Fibroblast of upper back skin (primary cell): ENCODE measurements at places on chromosomes 7 and 10.

- DNase-seq, result no peak
Observed at GRCh38 chr7:120229084-120229483, 43.9 kb upstream of the KCND2 start.

GRCh38 chr7:21869785-21870402, 75.8 kb downstream of the CDCA7L start:
- DNase-seq, result peak; percentile 13

DNA sequence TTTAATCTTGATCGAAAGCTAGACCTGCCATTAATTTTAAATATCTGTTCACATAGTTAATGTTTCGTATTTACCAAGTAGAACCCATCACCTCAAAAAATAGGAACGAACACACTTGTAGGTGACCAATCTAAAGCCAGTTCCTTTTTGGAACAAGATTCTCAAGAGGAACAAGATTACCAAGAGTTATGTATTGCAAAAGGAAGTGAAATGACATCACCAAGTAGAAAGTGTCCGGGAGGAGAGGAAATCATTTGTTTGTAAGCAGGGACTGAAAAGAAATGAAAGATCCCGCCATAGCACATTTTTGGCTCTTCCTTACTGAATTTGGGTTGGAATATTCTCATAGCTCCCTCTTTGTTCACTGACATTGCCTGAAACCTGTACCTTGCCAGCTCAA, 1200.5 kb downstream of the SORCS1 start:
- no peak for DNase-seq

- DNase-seq, result no peak
Observed at GRCh38 chr7:26612742-26613141, 251.6 kb downstream of the SKAP2 start.

DNA sequence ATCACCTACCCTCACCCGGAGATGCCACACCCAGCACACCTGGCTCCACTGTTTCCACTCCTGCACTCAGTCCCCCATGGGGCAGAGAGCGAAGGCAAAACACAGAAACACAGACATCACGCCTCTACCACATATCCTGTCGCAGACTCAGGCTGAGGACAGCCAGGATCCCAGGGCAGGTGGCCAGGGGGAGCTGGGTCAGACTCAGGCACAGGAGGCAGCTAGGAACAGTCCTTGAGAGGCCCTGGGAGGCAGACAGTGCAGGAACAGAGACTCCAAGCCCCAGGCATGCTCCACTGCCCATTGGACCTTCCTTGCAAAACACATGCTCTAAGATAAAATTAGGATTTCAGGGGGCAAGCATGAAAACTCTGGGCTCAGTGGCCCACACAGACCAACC, 154.4 kb upstream of the C7orf33 start:
- no peak for DNase-seq

DNA sequence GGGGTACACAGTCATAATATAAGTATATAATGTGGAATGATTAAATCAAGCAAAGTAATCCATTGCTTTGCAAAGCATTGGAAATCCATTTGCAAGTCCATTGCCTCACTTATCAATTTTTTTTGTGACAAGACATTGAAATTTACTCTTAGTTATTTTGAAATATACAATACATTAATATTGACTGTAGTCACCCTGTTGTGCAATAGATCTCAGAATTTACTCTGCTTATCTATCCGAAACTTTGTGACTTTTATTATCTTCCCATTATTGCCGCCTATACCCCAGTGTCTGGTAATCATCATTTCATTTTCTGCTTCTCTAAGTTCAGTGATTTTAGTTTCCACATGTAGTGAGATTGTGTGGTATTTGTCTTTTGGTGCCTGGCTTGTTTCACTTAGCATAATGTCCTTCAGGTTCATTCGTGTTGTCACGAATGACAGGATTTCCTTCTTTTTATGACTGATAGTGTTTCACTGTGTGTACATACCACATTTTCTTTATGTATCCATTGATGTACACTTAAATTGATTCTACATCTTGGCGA, 5.8 kb downstream of the MALRD1 start:
- no peak for DNase-seq

GRCh38 chr10:60963441-60964256, 19.7 kb upstream of the RHOBTB1 start:
- peak; percentile 84 for DNase-seq

DNA sequence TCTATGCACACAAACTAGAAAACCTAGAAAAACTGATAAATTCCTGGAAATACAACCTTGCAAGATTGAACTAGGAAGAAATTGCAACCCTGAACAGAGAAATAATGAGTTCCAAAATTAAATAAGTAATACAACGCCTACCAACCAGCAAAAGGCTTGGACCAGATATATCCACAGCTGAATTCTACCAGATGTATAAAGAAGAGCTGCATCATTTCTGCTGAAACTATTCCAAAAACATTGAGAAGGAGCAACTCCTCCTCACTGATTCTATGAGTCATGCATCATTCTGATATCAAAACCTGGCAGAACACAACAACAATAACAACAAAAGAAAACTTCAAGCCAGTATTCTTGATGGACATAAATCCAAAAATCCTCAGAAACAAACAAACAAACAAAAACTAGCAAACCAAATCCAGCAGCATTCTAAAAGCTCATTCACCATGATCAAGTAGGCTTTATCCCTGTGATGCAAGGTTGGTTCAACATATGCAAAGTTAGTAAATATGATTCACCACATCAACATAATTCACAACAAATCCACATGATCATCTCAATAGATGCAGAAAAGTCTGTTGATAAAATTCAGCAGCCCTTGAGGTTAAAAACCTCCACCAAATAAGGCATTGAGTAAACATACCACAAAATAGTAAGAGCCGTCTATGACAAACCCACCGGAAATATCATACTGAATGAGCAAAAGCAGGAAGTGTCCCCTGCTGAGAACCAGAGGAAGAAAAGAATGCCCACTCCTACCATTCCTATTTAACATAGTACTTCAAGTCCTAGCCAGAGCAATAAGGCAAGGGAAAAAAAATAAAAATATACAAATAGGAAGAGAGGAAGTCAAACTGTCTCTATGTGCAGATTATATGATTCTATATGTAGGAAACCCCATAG, 98.2 kb downstream of the PCDH15 start:
- DNase-seq, result no peak

DNA sequence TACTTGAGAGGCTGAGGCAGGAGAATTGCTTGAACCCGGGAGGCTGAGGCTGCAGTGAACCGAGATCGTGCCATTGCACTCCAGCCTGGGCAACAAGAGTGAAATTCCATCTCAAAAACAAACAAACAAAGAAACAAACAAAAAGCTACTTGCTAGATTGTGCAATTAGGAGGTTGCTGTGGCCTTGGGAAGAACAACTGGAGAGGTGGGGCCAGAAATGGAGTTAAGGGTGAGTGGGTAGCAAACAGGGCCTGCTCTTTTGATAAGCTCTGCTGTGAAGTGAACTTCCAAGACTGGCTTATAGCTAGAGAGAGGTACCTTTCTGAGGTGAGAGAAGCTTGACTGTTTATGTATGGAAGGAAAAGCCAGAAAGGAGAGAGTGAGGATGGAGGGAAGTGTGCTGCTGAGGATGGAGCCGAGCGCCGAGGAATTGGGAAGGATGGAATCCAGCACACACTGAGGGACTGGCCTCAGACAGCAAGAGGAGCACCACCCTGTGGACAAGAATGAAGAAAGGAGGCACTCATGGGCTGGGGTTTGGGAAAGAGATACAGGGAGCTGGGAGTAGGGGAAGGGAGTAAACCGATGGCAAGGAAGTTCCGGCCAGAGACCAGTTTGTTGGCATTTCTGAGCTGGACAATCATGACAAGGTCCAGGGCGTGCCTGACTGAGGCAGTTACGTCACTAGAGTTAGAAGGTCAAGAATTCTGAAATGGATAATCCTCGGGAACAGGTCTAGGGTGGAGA, 7.0 kb upstream of the RPEL1 start:
- DNase-seq, result peak; percentile 70

DNA sequence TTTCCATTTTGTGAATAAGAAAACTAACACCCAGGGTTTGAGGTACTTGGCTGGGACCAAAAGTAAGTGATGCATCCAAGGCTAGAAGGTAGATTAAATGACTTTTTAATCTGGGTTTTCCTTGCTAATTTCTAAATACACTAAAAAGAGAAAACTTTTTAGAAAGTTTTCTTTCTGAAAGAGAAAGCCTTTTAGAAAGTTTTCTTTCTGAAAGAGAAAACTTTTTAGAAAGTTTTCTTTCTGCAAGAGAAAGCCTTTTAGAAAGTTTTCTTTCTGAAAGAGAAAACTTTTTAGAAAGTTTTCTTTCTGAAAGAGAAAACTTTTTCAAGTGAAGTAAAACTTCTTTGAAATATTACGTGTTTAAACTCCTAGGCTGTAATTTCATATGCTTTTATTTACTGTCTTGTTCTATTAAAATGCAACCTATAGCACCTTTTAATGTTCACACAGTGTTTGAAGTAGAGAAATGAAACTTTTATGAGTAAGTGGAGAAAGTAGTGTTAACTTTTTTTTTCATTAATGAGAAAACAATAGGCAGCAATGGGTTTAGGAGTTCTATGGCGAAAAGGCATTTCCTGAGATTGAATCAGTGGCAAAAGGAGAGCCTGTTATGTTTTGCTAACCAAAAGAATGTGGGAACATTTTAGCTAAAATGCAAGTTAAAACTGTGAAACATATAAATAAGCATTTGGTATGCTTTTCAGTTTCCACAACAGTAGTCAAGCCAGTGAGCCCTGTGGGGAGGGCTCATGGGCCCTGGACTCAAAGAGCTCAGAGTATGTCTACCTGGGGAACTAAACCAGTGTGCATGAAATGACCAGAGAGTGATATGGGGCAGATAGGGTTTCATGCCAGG, 103.7 kb downstream of the RBM20 start:
- DNase-seq, result peak; percentile 48

DNA sequence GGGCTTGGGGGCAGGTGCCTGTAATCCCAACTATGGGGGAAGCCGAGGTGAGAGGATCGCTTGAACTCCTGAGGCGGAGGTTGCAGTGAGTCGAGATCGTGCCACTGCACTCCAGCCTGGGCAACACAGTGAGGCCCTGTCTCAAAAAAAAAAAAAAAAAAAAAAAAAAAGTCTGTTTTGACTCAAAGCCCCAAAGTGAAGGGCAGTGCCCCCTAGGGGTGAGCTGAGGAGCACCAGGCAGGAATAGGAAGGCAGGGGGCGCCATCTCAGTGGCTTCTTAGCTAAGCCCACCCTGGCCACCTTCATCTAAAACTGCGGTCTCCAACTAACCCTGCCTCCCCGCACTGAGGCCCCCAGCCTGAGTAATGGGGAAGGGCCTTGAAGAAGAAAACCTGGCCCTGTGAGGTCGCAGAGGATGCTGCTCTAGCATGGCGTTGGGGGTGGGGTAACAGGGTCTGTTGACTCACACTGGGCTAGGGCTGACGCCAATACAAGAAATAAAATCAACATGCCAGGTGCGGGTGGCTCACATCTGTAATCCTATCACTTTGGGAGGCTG, 9.8 kb downstream of the PODXL start:
- DNase-seq, result peak; percentile 41

DNA sequence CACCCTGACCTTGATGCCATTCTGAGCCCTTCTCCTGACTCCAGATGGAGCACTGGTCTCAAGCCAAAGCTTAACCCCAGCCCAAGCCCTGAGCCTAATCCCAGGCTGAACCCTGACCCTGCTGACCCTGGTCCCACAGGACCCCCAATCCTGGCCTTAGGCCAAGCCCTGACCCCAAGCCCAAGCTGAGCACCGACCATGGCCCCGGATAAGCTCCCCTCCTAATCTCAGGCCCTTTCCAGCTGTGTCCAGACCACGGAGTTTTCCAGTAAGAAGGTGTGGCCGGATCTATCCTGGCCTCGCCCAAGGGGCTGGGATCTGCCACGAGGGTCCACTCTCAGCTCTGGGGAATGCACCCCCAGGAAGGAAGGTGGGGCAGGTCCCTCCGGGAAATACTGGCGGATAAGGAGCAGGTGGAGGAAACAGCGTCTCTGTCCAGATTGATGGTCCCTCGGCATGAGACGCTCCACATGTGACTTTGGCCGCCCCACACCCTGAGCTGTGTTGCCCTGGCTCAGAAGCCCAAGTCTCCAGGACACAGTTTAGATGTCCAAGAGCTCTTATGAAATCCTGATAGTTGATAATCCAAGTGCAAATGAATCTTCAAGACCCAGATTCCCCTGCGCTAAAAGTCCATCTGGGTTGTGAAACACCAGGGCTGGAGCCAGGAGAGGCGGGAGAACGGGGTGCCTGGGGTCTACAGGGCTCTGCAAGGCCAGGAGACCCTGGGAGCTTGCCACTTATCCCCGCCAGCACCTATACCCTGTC, 10.4 kb downstream of the ELN start:
- no peak for DNase-seq

DNA sequence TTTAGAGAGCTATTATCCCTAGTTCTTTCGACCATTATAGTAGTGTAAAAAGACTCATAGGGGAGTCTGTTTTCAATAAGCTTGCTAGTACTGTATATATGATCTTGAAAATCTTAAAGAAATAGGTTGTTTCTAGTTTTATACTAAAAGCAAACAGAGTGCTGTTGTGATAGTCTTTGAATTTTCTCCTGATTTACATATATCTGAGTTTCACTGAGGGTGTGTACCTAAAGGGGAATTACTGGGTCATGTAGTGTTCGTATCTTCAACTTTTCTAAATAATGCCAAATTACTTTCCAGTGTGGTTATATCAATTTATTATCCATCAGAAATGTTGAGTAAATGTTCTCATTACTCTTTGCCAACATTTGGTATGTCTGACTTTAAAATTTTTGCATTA, 70.8 kb upstream of the BAMBI start:
- DNase-seq, result no peak

- DNase-seq, result no peak
Observed at GRCh38 chr10:124650820-124651401, 93.3 kb downstream of the FAM53B start.

- DNase-seq, result peak; percentile 57
Observed at GRCh38 chr7:24715661-24716479, 41.4 kb downstream of the GSDME start.

DNA sequence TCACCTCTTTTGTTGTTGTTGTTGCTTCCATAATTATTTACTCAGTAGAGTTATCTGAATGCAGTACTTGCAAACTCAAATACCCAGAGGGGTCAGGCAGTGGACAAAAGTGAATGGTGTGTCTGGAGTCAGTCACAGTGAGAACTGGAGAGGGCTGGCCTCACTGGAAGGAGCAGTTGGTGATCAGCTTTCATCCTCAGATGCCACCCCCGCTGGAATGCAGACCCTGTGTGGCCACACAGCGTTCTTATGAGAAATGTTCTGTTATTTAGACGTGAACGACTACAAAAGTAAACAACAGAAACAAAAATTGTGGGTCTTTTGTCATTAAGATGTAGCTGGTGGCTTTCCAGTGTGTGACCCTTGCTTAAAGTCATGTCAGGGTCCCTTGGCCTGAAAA, 29.6 kb upstream of the VPS41 start:
- DNase-seq, result no peak

DNA sequence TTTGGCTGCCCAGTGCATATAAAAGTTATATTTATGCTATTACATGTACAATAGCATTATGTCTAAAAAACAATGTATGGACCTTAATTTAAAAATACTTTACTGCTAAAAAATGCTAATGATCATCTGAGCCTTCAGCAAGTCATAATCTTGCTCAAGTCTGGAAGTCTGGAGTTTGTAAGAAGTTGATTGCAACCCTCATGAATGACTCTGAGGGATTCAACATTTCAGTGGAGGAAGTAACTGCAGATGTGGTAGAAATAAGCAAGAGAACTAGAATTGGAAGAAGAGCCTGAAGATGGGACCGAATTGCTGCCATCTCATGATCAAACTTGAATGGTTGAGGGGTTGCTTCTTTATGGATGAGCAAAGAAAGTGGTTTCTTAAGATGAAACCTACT, 13.0 kb upstream of the ADAMTS14 start:
- no peak for DNase-seq

- DNase-seq, result no peak
Observed at GRCh38 chr10:106252541-106252940, 912.0 kb downstream of the SORCS1 start.
